ENCODE measurements at places on chromosomes 16 and 17.
A peak's percentile ranks its signal among the peaks of the same experiment; 100 is the strongest.

DNA sequence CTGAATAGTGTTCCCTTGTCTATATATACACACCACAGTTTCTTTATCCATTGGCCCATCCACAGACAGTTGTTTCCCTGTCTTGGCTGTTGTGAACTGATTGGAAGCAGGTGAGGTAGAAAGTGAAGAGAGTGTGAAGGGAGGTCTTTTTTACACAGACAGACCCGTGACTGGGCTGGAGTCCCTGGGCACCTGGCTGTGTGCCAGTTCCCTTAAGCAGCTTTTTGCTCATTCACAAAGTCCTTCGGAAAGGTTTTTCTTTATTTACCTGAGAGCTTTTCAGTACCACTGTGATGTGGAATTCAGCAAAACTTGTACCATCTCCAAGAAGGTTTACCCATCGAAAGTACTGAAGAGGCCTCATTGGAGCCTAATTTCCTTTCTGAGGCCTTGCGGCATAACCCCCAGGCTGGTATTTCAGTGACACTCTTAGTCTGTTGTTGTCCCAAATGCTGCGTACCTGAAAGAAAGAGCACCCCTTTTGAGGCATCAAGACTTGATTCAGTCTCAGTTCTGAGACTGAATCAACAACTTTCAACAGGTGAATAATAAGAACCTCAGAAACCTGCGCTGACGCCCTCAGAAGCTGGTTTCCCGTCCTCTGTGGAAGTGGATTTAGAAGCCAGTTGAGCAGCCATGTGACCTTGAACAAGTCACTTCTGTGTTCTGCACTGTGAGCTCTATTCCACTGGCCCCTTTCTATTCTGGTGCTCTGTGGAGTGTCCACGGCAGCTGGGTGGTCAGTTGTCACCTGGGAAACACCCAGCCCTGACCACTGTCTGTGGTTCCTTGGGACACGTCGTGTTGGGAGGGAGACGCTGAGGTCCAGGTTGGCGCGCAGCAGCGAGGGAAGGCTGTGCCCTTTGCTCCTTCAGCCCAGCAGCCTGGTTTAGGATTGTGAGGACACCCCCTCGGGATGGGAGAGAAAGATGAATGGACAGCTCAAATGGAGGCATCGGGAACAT, 53.9 kb upstream of the CRISPLD2 start:
- DNase-seq = peak; percentile 31

- DNase-seq = no peak
These were observed 273.8 kb downstream of the C16orf95 start for GRCh38 chr16:87043231-87044031.

DNA sequence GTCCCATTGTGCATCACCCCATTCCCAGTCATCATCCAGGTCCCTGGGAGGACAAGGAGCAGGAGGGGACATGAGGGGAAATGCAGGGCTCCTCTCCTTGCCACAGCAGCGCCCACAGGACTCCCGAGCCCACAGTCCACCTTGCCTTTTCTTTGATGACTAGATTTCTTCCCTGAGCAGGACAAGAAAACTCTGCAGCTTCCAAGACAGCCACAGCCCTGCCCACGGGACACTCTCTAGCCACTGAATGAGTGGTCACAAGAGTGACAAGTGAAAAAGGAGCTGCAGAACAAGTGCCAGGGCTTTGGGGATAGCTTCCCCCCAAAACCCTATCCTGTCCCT, 4.7 kb downstream of the NEURL4 start:
- DNase-seq = no peak

- no peak for DNase-seq
These were observed 41.6 kb downstream of the AHSP start for GRCh38 chr16:31569360-31569717.

DNA sequence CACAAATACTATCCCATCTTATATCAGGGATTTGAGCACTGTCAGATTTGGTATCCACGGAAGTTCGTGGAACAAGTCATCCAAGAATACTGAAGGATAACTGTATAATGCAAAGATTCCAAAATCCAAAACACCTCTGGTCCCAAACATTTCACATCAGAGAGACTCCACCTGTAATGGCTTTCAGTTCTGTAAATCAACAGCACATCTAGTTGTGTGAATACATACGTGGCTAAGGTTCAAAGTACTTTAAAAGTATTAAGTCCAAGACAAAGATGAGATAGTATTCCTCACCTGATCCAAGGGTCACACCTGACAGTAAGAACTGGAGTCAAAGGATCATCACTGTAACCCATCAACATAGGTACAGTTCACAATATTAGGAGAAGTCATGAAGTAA, 54.8 kb downstream of the KANSL1 start:
- no peak for DNase-seq
